H1 (cell line): ENCODE measurements at places on chromosomes 4 and X. TPM values are rescaled to one million over a fixed set of nuclear protein-coding genes. Genes with fewer than 3 reads are reported as not detected.

DNA sequence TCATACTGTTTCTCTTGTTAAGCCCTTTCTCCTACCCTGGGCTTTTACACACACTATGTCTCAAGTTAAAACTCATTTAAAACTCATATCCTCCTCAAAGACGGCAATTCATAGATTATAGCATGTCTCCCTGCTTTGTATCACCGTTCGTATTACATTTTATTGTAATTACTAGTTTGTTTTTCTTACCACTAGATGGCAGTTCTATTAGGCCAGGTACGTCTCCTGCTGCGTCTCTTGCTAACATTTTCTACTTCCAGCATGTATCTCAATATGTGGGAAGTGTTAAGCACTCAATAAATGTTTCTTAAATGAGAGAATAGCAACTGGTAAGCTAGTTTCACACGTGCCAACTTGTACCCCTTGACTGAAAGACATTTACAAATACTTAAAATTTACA, 450.3 kb upstream of the PCDH7 start:
- DNase-seq, result no peak

GRCh38 chr4:70802928-70803580, 36.6 kb downstream of the GRSF1 start:
- DNase-seq, result no peak

DNA sequence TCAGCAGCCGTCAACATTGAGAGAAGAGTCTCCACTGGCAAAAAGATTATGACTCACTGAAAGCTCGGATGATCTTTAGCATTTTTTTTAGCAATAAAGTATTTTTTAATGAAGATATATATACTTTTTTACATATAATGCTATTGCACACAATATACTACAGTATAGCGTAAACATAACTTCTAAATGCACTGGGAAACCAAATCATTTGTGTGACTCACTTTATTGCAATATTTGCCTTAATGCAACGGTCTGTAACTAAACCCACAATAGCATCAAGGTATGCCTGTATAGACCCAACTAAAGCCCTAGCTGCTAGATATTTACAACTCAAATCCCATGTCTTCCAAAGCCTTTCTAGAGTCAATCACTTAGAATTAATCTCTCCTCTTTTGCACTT, 52.3 kb upstream of the EDNRA start:
- no peak for DNase-seq

- DNase-seq, result no peak
Measured at GRCh38 chr4:6716958-6717655, 1.1 kb downstream of the BLOC1S4 start.

DNA sequence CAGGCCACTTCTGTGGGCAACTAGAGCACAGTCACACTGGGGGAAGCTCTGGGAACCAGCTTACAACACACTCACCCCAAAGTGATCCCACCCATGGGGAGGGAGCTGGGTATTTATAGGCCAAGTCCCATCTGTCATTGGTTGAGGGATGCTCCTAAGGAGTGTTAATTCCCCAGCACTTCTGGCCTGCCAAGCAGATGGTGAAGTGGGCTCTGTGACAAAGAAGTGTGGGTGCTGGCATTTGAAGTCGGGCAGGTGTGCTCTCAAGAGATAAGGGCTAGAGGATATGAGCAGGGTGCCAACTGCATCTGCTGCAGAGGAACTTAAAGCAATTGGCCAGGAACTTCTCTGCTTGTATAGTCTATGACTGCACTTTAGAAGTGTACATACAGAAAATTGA, 30.9 kb downstream of the PTCHD1 start:
- DNase-seq, result no peak

GRCh38 chrX:133290076-133290475, 71.9 kb upstream of the TFDP3 start:
- no peak for DNase-seq

CLDN2 gene
- 0.02 TPM in 1 of 2 replicates, not detected in the other for polyA plus RNA-seq

USP26 gene
- not detected in 2 replicates for polyA plus RNA-seq

CYSLTR1 gene
- polyA plus RNA-seq, result 0.09 TPM in 1 of 2 replicates, not detected in the other
